ENCODE measurements at places on chromosomes 2 and 18.

GRCh38 chr2:174012347-174013314, 47.5 kb upstream of the SP3 start:
- DNase-seq = no peak

DNA sequence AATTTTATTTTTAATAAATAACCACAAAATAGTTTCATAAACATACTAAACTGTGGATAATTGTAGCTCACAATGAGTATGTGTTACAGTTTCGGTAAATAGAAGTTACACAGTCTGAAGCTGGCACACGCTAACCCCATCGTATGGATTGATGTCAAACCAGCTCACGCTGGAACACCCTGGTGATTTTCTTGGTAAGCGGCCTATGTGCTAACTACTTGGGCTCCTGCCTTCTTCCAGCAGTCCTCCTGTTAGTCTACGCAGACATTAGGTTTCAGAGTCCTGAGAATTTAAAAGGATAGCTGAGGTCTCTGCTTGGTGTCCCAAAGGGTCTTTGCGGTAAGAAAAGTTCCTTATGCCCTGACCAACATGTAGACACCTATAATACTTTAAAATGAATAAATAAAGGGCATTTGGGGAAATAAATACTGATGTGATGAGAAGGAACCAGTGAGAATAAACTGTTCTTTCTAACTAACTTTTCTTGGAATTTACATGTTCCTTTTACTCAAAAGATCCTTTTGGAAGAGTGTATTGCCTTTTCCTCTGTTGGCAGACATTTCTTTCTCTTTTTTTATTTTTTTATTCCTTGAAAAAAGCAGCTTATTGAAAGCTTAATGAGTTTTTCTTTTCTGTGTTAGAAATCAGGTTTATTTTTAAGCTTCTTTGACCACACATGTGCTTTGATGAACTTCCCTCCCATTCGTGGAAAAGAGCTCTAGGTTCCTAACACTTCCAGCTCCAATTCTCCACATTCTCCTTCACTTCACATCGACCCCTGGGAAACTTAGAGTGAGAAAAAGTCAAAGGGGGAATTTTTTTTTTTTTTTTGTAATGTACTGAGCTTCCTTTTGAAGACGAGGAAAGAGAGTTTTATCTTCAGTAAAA, 322.2 kb downstream of the IRS1 start:
- no peak for DNase-seq

- DNase-seq = no peak
Measured at GRCh38 chr18:53254265-53254664, 914.3 kb downstream of the DCC start.

- DNase-seq = no peak
Measured at GRCh38 chr2:42724886-42725285, 39.0 kb downstream of the OXER1 start.

DNA sequence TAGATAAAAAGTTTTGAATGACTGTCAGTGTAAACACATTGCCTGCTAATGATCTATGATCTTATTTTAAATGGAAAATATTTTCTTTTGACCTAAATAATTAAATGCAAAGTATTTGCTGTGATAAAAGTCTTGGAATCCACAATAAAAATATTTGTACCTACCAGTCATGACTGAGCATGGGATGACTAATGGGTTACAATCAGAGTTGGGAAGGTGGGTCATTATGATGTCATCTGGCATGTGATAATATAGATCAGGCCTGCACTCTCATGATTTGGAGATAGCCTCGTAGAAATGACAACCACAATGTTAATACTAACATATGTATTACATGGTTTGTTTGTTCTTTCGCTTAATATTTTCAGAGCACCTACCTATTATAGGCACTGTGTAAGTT, 848.8 kb upstream of the KLHL29 start:
- DNase-seq = no peak

- DNase-seq = no peak
Measured at GRCh38 chr2:16900405-16901025, 234.9 kb upstream of the CYRIA start.

- no peak for DNase-seq
Measured at GRCh38 chr2:209661286-209661894, 110.2 kb upstream of the UNC80 start.

- no peak for DNase-seq
Measured at GRCh38 chr18:68041327-68041726, 524.8 kb upstream of the DSEL start.

DNA sequence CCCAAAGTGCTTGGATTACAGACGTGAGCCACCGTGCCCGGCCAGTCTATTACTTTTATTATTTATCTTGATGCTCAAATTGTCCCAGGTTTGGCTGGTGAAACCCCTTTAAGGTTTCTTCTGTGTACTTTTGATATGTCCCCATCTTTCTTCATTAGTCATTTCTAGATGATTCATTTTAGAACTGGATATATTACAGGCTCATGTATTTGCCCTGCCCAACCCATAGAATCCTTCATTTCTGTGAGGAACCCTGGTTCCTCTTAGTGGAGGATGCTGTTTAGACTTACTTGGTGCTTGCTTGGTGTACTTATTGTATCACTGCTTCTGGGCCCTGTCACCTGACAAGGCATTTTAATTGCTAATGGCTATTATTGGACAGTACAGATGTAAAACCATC, 40.1 kb downstream of the KCMF1 start:
- no peak for DNase-seq

GRCh38 chr18:25081001-25081400, 271.0 kb downstream of the ZNF521 start:
- DNase-seq = peak; percentile 11

GRCh38 chr2:11858883-11859282, 112.5 kb downstream of the LPIN1 start:
- no peak for DNase-seq

DNA sequence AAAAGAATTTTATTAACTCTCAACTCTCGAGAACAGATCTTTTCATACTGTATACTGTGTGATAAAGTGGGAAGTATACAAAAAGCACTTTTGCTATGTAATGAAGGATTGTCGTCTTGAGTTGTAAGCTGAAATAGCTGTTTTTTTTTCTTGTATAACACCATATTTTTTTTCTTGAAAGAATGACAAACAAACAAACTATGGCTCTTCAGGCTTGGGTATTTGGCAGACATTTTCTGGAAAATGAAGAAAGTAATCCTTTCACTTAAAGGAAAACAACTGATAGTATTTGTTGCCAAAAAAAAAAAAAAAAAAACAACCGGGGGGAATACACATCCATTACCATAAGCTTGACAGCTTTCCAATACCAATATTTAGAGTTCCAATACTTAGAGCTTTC, 230.4 kb downstream of the ICOS start:
- no peak for DNase-seq

DNA sequence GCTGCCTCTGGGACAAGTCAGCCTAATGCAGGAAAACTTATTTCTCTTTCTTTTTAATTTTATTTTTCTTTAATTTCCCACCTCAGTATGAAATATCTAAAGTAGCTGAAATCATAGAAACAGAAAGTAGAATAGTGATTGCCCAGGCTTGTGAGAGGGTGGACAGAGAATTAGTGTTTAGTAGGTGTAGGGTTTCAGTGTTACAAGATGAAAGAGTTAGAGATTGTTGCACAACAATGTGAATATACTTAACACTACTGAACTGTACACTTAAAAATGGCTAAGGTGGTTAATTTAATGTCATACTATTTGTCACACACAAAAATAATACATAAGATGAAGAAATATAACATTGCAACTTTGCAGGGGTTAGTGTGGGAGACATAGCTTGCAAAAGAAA, 80.8 kb downstream of the NAT8 start:
- DNase-seq = no peak

GRCh38 chr2:16359961-16360360, 305.7 kb downstream of the CYRIA start:
- DNase-seq = no peak

GRCh38 chr2:158931572-158931971, 36.9 kb upstream of the TANC1 start:
- no peak for DNase-seq

DNA sequence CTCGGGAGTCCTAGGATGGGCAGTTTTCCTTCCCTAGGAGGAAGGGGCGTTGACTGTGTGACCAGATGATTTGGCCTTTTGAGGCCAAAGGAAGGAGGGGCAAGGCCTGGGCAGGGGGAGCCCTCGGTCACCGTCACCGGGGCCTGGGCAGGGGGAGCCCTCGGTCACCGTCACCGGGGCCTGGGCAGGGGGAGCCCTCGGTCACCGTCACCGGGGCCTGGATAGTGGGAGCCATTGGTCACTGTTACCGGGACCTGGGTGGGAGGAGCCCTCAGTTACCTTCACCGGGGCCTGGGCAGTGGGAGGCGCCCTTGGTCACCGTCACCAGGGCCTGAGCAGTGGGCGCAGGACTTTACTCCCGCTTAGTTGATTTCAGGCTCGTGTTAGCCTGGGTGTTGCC, 17.3 kb downstream of the D2HGDH start:
- no peak for DNase-seq

- no peak for DNase-seq
Measured at GRCh38 chr2:218228366-218229090, 11.5 kb downstream of the ARPC2 start.

GRCh38 chr2:168790226-168790902, 12.1 kb upstream of the NOSTRIN start:
- DNase-seq = no peak

DNA sequence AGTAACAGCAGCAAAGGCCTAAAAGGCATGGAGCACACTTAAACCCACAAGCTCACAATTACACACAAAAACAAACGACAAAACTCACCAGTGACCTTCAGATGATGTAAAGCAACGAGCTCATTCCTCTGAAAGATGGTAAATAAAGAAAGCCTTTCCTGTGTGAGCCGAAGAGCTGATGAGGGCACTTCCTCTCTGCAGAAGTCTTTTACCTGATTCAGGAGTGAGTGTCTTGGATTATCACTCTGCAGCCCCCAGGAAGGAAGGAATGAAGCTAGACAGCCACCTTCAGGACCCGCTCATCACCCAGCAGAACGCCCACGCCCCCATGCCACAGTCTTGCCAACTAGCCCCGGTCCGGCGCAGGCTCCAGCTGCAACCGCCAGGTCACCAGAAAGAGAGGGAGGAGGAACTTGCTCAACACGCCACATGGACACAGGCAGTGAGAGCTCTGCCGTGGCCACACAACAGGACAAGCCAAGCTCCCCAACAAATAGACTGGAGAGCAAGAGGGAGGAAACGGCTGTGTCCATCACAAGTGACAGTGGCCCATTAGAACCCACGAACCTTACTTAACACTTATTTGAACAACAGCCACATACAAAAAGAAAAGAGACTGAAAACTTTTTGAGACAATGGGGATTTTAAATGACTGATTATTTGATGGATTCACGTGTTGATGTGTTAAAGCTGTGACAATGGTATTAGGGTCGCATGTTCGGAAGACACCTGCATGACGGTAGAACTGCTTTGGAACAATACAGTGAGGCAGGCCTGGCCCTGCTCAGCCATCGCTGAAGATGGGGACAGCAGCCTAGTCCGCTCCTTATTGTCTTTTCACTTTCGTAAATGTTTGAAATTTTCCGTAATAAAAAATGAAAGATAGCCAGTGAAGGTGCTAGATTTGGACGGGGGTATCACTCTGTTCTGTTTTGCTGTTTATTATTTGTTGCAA, 127.3 kb downstream of the HDAC4 start:
- no peak for DNase-seq

DNA sequence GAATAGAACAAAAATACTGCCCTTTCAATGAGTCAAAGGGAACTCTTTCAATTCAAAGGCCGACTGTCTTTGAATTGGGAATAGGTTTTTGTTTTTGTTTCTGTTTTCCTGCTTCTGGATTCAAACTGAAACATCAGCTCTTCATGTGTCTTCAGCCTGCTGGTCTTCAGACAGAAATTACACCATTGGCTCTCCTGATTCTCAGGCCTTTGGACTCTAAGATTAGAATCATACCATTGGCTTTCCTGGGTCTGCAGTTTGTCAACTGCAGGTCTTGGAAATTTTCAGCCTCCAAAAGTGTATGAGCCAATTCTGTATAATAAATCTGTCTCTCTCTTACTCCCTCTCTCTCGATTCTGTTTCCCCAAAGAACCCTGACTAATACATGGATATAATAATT, 31.1 kb downstream of the CTLA4 start:
- DNase-seq = no peak

DNA sequence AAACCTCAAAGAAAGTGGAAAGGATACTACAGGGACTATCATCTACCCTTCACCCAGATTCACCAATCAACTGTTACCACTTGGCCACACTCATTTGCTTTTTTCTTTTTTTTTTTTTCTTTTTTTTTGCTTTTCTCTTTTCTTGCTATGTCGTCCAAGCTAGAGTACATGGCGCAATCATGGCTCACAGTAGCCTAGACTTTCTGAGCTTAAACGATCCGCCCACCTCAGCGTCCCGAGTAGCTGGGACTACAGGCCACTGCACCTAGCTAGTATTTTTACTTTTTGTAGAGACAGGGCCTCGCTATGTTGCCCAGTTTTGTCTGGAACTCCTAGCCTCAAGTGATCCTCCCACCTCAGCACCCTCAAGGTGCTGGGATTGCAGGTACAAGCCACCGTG, 24.0 kb downstream of the BIN1 start:
- DNase-seq = no peak

DNA sequence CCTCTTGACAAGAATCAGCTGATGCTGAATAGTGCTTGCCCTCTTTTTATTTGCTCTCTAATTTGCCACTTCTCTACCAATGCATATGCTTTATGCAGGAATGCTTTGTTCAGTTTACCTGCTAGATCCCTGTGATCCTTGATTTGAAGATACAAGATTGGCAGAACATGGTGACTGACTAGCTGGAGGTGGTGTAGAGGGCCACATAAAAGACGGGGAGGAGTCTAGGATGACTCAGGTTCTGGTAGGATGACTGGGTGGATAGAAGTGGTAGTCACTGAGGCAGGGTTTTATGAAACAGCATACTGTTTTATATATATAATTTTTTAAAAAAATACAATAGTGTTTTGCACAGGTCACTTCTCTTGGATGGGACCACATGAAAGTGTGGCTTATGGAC, 6.3 kb upstream of the ADGRF3 start:
- no peak for DNase-seq

DNA sequence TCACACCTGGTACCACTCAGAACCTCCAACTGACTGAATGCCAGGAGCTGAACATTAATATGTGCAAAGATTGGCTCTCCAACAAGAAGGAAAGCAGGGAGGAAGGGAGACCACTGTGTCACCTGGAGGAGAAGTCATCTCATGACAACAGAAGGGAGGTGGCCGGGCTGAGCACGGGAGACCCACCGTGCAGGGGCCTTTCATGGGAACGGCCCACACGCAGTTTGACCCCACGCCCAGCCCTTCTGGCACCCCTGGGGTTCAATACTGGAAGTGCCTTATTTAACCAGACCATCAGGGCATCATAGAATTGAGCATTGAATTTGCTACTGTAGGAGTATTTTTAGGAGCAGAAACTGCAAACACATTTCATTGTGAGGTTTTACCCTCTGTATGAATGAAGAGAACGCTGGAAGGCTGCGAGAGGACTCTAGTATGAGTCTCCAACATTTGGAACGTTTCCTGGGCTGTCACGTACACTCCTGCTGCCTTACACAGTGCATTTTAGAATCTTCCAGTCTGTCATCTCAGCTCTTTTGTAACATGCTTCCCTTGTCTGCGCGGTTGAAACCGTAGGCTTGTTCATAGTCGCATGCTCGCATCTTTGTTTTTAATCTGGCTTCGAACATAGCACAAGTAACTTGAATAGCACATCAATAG, 132.1 kb downstream of the NFATC1 start:
- DNase-seq = no peak

GRCh38 chr2:59005836-59006615, 764.9 kb upstream of the FANCL start:
- no peak for DNase-seq
